ENCODE measurements at places on chromosomes 7 and 10.

DNA sequence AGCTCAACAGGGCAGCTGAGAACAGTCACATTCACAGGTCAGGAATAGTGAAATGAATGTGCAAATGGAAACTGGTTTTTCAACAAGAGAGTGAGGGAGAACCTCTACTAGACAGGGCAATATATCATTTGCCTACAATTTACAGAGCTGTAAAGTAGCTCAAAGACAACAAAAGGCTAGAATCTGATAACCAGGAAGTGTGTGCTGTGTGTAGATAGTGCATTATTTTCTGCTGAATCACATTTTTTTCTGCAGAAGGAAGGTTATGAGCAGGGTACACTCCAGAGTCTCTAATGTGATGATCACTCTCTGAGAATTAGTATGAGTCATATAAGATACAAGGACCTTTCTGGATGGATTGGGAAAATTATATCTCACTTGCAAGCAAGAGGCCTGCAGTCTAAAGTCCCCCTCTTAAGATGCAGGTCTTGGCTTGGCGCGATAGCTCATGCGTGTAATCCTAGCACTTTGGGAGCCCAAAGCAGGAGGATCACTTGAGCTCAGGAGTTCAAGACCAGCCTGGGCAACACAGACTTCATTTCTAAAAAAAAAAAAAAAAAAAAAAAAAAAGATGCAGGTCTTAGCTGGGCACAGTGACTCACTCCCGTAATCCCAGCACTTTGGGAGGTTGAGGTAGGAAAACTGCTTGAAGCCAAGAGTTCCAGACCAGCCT lies 59.9 kb upstream of the COBL start:
- no peak for DNase-seq

GRCh38 chr10:15211464-15211979 lies 43.0 kb upstream of the NMT2 start:
- DNase-seq, result no peak

DNA sequence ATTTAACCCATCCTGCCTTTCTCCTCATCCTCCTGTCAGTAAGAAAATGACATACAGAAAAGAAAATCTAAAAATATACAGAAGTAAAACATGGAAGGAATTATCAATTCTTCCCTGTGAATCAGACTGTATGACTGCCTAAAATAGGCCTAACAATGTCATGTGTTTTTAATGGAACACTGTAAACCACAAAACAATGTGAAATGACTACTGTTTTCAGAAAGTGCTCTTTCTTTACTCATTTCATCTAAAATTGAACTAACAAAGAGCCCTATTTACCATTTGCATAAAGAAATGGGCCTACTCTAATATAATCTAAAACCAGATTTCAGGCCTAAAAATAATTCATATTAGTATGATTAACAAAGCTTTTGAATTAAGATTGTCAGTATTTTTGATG lies 35.7 kb downstream of the SEMA3E start:
- DNase-seq, result no peak

- no peak for DNase-seq
These were observed 25.8 kb downstream of the TMEM254 start for GRCh38 chr10:80104066-80104926.

GRCh38 chr7:4222676-4223075 lies 459.4 kb upstream of the FOXK1 start:
- no peak for DNase-seq

DNA sequence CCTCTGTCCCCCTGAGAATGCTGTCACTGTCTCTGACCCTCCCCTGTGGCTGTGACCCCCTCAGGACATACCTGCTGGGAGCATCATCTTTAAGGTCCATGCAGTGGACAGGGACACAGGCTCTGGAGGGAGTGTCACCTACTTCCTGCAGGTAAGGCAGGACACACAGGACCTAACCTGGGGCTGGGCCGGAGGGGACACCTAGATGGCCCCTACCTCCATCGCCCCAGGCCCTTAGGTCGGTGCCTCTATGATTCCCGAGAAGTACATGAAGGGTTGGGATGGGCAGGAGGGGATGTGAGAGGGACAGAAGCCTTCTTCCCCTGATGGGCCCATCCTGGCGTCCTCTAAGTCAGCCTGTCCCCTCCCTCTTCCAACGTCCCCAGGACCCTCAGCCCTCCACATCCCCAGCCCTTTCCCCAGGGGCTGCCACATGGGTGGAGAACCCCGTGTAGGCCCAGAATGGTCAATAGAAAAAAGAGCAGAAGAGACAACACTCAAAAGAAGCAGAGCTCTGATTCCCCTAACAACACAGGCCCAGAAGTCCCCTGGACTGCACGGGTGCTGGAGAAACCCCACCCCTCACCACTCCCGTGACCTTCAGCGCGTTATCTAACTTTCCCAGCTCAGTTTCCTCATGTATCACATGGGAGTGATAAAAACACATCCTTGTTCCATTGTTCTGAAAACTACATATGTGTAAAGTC lies 6.4 kb downstream of the CDHR1 start:
- no peak for DNase-seq

- no peak for DNase-seq
These were observed 86.2 kb downstream of the CHST15 start for GRCh38 chr10:124007102-124007772.

- no peak for DNase-seq
These were observed 25.9 kb downstream of the RGS10 start for GRCh38 chr10:119516381-119517234.

All from SK-N-DZ (cell line).